Activated CD8-positive, alpha-beta memory T cell treated with anti-CD3 and anti-CD28 coated beads for 24 hours (primary cell): ENCODE measurements at places on chromosomes 5 and 9.

- no peak for DNase-seq
Observed at GRCh38 chr5:97891971-97892370, 708.9 kb upstream of the RIOK2 start.

GRCh38 chr9:115116421-115117284, 1.3 kb downstream of the TNC start:
- no peak for DNase-seq

- DNase-seq, result no peak
Observed at GRCh38 chr5:3305432-3305831, 290.2 kb upstream of the IRX1 start.

DNA sequence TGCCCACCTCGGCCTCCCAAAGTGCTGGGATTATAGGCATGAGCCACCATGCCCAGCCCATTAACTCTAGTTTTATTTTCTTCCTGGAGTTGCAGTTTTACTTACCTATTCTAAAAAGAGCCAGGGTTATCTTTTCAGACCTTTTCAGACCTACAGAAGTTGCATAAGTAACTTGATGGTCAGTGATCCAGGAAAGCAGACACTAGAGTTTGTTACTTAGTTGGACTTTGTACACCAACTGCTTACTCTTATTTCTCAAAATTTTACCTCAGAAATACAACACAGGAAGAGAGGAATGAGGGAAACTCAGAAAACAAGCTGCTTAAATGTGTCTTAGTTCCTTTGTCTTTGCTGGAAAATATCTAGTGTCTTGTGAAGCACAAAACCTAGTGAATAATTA, 25.4 kb downstream of the RAD23B start:
- no peak for DNase-seq

DNA sequence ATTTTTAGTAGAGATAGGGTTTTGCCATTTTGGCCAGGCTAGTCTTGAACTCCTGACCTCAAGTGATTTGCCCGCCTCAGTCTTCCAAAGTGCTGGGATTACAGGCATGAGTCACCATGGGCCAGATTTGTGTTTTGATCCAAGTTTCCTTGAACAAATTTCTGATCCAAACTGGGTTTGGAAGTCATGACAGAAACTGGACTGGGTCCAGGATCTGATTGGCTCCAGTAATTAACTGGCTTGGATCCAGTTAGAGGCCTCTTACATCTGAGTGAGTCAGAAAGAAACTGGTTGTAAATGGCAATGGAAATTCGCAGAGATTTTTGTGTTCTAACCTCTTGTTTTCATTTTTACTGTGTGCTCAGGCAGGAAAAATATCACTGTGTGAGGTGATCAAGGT, 141.6 kb downstream of the SLC25A46 start:
- DNase-seq, result no peak

- no peak for DNase-seq
Observed at GRCh38 chr5:127056896-127057295, 16.4 kb downstream of the C5orf63 start.

GRCh38 chr9:312596-313320, 98.1 kb downstream of the DOCK8 start:
- DNase-seq, result no peak

DNA sequence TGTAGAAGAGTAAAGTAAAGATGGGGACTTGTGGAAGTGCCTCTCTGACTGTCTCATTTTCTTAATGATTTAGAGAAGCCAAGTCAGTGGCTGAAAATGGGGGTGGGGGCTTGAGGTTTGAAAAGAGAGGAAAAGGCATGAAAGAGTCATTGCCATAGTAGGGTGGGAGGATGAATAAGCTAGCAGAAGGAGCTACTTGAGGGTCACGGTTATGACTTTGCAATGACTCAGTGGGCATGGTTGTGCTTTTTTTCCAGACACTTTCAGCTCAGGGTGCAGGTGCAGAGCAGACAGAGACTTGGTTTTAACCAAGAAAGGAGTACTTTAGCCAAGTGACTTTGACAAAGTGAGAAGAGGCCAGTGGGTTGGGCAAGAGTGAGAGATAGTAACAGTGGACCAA, 117.8 kb downstream of the PTTG1 start:
- DNase-seq, result peak; percentile 61

GRCh38 chr5:71993600-71993999, 113.7 kb upstream of the MAP1B start:
- no peak for DNase-seq

DNA sequence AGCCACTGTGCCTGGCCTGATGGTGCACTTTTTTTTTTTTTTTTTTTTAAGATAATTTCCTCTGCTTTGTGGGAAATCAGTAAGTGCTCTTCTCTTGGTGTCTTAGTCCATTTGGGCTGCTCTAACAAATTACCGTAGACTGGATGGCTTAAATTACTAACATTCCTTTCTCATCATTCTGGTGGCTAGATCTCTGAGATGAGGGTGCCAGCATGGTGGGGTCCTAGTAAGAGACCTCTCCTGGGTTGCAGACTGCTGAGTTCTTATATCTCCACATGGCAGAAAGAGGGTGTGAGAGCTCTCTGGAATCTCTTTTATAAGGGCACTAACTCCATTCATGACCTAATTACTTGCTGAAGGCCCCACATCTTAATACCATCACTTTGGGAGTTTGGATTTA, 133.9 kb upstream of the ANKRD55 start:
- no peak for DNase-seq

GRCh38 chr5:98794001-98794400, 20.5 kb downstream of the RGMB start:
- no peak for DNase-seq

DNA sequence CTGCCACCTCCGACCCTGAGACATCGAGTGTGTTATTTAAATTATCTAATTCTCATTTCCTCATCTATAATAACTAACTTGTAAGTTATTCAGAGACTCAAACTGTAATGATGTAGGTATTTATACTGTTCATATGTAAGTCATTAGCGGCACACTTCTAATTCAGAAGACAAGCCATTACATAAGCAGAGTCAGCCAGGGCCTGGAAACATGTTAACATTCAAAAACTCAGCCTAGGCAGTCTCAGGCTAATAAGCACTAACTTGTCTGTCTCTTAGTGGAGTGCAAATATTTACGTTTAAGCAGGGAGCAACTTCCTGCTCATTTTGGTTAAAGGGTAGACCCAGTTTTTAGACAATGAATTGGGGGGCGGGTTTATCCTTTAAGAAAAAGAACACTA, 598.4 kb downstream of the ACTL7B start:
- DNase-seq, result no peak

DNA sequence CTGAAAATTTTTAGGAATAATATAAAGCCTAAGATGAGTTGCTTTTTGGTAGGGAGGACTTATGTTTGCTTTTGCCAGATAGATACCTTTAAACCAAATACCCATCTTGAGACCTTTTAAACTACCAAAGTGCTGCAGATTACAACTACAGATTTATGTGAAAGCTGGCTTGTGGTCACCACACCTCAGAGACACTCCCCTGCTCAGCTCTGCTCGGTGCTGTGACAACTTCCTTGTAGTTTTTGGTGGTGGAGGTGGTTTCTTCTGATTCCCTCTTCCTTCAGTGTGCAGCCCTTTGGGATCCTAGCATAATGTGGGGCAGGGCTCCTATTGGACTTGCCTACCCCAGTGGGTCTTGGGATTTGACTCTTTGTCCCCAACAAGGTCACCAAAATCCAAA, 29.2 kb downstream of the GARNL3 start:
- no peak for DNase-seq

- DNase-seq, result no peak
Observed at GRCh38 chr5:109863752-109864151, 174.0 kb downstream of the MAN2A1 start.

DNA sequence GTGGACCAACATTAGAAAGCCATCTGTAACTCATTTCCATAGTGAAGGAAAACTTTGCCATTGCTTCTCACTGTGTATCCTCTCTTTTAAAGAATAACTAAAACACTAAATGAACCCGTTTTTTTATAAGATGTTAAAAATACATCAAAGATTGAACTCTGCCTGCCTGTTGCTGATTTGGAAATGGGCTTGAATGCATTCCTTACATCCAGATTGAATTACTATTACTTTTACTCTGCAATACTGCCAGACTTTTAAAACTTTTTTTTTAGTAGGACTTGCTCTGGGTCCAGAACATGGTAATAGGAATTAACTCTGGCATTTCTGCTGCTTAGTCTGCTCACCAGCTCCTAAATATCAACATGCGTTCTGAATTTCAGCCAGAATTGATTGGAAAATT, 176.8 kb upstream of the PAPPA start:
- DNase-seq, result no peak

DNA sequence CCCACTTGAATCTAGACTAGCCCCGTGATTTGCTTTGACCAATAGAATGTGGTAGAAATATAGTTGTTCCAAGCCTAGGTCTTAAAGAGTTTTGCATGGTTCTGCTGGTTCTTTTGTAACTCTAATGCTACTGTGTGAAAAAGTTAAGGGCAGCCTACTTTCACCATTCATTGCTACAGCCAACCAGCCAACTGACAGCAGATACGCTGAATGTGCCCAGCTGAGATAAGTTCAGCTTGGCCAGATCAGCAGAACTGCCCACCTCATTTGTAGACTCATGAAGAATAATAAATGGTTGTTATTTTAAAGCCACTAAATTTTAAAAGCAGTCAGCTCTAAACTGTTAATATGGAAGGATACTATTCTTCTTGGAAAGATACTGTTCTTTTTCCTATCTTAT, 23.9 kb downstream of the NR3C1 start:
- no peak for DNase-seq

- DNase-seq, result no peak
Observed at GRCh38 chr5:78008356-78008967, 232.3 kb upstream of the TBCA start.

DNA sequence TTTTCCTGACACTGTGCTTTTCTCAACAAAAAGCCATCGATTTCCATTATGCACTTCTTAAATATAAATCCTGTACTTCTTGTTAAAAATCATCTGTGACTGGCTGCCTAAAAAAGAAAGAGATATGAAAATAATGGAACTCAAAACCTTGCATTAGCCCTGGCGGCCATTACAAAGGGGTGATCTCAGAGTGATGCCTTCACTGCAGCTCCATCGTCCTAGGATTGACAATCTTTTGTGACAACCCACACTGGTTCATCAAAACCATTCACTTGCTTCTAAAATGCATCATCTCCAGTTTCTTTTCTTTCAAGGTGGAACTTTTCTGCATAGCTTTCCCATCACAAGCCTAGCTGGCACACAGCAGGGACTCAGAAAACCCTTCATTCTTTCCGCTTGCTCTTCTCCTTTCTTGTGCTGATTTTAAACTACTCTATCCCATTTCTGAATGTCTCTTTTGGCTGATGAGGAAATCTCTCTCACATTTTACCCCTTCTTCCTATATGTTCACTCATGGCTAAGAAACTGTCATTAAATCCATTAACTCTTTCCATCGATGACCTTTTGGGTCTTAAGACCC, 351.9 kb downstream of the GLIS3 start:
- DNase-seq, result no peak

DNA sequence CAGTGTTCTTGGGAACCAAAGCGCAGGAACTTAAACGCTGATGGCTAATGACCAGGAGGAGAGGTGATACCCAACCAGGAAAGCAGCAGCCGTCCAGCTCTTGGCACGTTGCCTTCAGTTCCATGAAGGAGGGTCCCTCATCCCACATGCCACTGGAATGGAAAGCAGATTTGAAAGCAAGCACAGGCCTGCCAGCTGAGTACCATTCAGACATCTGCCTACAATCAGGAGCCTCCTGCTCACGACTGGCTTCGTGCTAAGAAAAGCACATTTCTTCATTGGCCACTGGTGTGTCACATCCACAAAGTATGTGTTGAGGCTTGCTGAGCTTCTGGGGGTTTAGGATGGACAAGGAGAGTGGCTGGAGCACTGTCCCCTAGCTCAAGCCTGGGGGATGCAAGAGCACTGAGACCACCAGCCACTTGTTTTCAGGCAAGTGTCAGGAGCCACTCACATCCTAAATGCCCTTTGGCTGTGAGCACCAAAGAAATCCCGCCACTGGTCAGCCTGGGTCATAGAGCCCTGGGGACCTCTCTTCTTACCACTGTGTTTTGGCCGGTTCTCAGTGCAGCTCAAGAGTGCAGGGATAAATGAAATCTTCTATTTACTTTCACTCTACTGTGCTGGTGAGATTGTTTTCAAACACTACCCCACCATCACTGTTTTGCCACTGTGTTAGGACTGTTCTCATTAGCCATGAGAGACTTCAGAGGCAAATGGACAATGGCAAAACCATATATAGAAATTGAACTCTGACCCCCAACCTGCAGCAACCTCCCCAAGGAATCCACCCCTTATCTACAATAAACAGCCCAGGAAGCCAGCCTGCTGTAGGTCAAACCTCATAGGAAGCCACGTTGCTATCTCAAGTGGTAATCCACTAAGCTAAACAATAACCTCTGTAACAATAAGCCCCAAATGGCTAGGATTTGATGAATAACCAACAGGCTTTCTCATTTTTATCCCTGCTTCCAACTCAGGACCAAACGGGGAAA, 58.3 kb downstream of the MTX3 start:
- DNase-seq, result no peak
